Stimulated activated CD8-positive, alpha-beta memory T cell treated with anti-CD3 and anti-CD28 coated beads, Interleukin-15, amount 100 ng/mL, for 1 hour (primary cell): ENCODE measurements at places on chromosomes 4 and X.
A peak's percentile ranks its signal among the peaks of the same experiment; 100 is the strongest.

GRCh38 chr4:132180020-132180427 is 969.1 kb upstream of the PCDH10 start:
- no peak for DNase-seq

DNA sequence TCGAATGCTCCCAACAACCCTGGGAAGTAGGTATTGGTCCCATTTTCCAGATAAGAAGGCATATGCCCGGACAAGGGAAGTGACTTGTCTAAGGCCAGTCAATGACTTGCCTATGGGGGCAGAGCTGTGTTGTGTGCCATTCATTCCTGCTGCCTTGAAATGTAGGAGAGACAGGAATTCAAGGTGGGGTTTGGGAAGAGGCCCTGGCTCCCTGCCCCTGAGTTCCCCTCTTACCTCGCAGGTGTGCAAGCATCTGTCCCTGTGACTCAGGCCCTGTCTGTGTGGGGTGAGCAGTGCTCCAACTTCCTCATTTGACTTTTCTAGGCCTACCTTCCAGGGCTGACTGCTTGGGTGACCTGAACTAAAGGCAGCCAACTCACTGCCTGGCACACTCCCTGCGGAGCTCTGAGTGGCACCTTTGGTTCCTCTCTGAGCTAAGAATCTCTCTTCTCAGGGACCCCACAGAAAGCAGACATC is 5.1 kb downstream of the EFNB1 start:
- DNase-seq, result no peak

DNA sequence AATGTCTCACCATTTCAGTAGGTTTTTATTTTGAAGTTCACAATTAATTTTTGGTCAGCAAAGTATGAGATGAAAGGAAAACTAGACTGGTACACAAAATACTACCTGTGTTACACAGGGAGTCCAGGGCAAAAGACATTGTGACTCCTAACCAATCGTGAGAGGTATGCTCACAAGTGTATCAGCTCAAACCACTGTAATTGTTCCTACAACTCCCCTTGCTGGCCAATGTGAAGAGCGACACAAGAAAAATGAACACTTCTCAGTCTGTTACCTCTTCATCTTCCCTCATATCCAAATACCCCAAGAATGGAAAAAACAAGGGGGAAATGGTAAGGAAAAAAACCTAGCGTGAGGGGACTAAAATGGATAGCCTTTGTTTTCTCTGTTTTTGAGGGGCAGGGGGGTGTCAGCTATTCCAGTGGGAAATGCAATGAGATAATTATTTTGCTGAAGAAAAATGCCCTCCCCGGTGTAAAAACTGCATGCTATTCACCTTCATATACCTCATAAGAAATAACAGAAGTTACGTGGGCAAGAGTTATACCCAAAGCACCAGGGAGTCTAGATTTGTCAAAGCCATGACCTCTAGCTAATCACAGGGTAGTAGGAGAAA is 30.6 kb upstream of the NSUN7 start:
- DNase-seq, result no peak

DNA sequence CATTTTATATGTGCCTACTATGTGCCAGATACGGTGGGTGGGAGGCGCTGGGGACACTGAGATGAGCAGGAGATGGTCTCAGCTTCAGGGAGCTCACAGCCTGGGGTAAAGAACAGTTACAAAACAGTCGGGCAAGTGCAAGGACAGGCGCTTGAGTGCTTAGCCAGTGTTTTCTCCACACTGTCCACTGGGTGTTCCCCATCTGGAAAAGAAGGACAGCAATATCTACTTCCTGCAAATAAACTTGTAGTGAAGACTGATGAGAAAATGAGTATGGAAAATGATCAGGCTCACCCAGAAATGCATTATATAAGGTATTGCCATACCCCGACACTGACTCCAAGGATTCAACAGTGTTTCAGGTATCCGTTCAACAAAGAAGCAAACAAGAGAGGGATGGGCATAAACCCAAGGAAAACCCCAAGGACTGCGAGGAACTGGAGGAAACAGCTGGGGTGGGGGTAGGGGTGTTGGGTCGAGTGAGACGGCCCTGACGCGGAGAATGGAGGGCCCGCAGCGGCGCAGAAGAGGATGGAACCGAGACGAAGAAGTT is 835 bp downstream of the TMEM185A start:
- DNase-seq, result no peak

- no peak for DNase-seq
Observed at GRCh38 chrX:14056206-14056605, 26.5 kb upstream of the GEMIN8 start.

GRCh38 chr4:170887396-170887795 is 797.6 kb upstream of the AADAT start:
- no peak for DNase-seq

- no peak for DNase-seq
Observed at GRCh38 chr4:44544158-44544557, 95.5 kb upstream of the KCTD8 start.

DNA sequence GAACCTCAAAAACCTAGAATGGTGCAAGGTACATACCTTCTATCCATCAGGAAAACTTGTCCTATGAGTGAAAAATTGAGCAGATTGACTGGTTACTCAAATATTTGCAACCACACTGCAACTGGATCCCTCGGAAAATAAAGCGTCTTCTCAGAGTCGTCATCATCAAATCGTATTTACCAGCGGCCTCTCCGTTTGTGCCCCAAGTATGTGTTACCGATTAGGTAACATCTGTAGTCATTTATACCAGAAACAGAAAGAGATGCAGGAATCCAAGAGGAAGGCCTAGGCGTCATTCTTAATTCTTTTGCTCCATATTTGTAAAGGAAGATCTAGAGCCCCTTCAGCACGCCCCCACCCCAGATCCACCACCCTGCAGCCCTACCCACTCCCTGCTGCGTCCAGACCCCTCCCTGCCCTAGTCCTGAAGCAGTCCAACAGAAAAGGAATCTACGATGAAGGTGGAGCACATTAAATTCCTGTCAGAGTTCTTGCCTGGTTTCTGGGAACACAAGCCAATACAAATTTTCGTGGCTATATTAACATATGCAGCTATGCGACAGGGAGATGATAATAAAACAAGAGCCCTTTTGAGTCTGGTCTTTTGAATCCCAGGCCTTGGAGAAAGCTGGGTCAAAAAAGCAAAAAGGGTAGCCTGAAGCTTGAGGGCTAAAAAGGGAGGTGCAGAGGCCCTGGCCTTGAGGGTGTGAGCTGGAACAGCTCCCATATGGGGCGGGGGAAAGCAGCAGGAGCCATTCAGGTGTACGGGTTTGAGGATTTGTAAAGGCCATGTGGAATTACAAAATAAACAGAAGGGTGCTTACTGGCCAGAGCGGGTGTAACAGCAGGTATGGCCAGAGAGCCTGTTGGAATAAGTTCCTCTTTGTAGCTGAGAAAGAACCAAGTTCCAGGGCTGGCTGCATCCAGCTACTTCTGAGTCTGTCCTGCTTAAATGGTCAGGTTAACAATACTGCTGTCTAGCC is 77.0 kb downstream of the ZNF827 start:
- DNase-seq, result no peak

- DNase-seq, result no peak
Observed at GRCh38 chr4:183968931-183969330, 63.8 kb downstream of the STOX2 start.

DNA sequence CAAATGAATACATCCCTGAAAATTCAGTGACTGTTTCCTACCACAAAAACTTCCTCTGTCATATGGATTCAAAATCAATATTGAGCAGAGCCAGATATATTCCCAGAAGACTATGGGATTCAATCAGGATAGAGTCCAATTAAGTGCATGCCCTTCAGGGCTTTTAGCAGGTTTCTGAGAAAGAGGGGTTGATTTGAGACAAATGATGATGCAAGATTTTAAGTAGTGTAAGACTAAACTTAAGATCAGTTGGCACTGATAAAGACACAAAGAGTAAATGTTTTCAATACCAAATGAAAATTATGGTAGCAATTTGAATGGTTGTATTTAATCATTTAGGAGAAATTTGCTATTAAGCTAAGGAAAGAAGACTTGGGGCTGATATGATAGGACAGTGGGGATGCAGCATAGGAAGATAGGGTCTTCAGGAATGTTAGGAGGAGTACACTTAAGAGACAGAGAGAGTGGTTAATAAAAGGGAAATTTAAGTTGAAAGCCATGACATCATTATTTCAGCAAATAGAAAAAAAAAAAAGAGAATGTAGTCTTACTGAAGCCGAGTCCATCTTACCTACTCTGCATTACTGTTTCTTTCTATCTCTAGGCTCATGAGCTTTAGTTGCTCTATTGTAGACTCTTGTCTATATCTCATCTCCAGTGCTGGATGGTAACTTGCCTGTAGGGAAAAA is 32.0 kb upstream of the XK start:
- no peak for DNase-seq

DNA sequence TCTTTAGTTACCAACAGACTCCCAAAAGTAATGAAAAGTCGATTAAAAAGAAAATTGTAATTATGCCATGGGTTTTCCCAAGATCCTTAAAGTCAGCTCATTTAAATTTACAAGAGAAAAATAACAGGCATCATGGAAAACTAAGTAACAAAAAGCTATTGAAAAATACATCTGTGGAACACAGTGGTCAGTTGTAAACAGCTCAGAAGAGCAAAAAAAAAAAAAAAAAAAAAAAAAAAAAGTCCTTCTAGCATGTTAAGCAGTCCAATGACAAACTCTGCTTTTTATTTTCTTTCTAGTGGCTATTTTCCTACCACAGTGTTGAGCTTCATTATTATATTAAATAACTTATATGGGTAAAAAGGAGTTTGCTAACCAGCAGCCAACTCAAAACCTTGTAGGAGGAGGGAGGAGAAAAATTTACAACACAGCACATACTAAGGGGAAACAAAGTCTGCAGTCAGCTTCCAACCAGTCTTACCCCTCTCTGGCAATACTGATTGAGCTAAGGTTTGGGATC is 44.9 kb downstream of the RASGEF1B start:
- DNase-seq, result no peak

DNA sequence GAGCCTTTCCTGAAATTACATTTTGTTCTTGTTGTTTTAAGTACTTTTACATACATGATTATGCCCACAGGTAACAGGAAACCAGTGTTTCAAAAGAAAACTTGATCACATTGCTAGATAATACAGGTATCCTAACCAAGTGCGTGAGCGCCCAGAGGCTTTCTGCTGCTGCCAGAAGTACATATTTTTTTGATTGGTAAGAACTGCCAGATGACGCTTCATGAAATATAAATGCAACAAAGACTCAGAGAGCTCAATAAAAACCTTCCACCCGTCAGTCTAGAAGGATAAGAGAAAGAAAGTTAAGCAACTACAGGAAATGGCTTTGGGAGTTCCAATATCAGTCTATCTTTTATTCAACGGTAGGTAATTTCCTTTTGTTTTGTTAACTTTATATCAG is at the start of gene EPGN:
Gene EPGN (plus strand): TSS at position 256 of the 400 bp plus-strand sequence. CDS start 64 bp downstream, at position 320.
- DNase-seq, result no peak

GRCh38 chr4:6926081-6926480 is 16.5 kb downstream of the TBC1D14 start:
- DNase-seq, result no peak

DNA sequence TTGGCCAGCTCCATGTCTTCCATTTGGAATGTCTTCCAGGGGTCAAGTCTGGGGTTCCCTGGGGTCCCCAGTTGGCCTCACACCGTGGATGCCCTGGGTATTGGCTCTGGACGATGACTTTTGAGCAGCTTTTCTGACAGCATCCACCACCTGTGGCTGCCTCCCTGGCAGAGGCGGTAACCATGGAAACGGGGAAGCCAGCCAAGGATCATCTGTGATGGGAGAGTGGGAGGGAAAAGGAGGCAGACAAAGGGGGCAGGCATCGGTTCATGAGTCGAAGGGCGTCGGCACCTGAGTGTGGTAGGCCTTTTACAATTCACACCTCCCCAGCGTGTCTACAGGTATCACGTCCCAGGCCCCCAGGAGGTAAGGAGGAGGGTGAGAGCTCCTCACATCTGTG is 152.2 kb downstream of the ASMT start:
- DNase-seq, result no peak

GRCh38 chr4:122423246-122423645 is 33.3 kb downstream of the IL2 start:
- DNase-seq, result no peak

DNA sequence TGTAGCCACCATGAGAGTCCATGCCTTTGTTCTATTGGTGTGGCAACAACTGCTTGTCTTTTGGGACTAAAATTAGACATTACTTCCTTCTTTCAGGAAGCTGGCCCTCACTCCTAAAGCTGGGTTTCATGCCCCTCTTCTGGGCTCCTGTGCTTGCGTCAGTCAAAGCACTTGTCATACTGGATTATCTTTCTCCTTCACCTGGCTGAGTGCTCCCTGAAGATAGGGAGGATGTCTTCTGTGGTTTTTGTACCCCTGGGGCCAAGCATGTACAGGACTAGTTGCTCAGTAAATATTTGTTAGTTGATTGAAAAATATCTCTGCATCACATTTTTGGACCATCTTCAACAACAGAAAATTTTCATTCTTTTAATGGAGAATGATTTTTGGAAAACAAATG is 26.1 kb upstream of the LONRF3 start:
- no peak for DNase-seq

DNA sequence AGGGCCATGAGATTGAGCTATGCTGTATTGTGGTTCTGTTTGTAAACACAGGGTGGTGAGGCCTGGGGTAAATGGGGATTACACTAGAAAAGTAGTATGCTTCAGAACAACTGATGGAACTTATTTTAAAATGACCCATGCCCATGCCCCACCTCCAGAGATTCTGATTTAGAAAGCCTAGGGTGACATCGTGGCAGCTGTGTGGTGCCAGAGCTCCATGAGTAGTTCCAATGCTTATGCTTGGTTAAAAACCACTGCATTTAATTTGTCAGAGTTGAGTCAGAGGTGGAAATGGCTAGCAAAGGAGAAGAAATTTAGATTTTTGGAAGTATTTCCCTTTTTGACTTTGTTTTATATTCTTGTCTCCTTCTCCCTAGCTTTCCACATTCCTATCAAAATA is 63.4 kb upstream of the PDE5A start:
- DNase-seq, result no peak

GRCh38 chrX:41334363-41335197 is 618 bp downstream of the DDX3X start:
- DNase-seq, result peak; percentile 32

GRCh38 chr4:101421386-101421785 is 74.1 kb upstream of the PPP3CA start:
- no peak for DNase-seq

GRCh38 chr4:124386163-124386562 is 326.4 kb downstream of the ANKRD50 start:
- no peak for DNase-seq

DNA sequence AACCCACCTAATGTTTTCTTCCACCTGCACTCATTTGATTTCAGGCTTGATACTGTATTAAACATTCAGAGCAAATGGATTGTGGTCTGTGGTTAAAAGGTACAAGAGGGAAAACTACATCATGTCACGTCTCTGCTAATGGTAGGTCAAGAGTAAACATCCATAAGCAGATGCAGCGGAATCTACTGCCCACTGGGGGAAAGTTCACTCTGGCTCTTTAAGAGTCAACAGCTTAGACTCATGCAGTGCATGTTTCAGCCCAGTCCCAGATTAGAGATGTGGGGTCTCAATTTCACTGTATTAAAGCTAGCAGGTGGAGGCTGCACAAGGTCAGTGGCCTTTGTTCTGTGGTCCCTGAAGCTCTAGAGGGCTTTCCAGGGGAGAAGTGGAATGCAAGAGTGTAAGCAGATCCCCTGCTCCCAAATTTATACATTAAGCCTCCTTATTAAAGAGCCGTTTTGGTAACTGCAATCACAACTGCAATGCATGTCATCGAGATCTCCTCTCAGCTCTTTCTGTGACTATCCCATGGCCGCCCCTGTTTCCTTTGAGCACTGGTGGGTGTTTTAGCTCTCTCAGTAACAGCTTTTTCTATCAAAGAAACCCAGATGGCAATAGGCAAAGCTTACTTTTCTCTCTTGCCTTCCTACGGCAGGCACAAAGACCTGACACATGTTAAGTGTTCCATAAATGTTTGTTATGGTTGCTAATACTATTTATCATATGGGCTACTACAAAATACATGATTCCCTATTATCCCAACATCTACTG is 53.4 kb downstream of the LDB2 start:
- DNase-seq, result no peak
